ENCODE measurements at places on chromosomes 5 and 9.

GRCh38 chr5:143870871-143871632 lies 59.1 kb downstream of the HMHB1 start:
- DNase-seq: no peak

- no peak for DNase-seq
These were observed 7.3 kb downstream of the ASTN2 start for GRCh38 chr9:117407436-117408022.

DNA sequence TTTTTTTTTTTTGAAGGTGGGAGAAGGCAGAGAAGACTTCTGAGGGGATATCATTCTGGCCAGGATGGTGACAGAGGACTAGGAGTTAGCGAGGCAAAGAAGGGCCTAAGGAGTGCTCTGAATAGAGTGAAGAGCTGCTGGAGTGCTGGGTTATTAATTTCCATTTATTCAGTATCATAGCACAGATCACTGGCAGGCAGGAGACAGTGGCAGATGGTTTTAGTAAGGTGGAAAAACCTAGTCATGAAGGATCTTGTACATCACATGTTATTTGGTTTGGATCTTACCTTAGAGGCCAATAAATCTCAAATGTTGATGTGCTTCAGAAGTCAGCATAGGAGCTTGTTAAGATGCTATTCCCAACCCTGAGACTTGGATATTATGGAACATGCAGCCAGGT lies 165.5 kb downstream of the TTLL11 start:
- no peak for DNase-seq

DNA sequence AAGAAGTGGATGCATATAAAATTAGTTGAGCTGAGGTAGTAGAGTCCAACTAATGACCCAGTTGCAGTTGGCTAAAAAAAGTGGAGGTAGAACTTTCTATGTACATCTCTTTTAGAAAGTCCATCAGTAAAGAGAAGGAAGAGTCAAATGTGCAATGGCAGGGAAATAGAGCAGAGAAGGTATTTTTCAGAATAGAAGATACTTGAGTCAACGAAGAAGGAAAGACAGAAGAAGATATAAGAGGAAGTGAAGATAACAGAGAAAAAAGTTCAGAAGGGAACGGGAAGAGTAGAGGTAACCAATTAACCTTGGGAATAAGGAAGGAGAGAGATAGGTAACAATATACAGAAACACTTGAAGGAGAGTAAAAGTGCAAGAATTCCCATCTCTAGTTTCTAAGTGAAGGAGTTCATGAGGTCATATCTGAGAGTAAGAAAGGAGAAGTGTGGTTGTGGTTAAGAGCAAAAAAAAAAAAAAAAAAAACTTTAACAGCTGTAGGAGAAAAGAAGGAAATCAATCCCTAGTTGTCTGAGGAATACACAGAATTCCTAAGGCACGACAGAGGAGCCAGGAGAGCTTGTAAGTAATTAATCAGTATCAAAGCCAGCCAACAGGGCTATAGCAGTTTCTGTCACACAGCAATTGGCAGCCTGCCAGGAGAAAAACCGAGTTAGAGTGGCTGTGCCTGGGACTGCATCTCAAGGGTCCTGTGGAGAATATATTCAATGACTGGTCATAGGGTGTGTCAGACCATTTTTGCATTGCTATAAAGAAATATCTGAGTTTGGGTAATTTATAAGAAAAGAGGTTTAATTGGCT lies 61.0 kb downstream of the ARL15 start:
- no peak for DNase-seq

- no peak for DNase-seq
These were observed 17.1 kb upstream of the GOLM1 start for GRCh38 chr9:86116425-86116824.

- DNase-seq: no peak
These were observed 46.2 kb downstream of the NTNG2 start for GRCh38 chr9:132207839-132208615.

- no peak for DNase-seq
These were observed 332.6 kb downstream of the FAM170A start for GRCh38 chr5:119961993-119962392.

- no peak for DNase-seq
These were observed 68.8 kb upstream of the FCN2 start for GRCh38 chr9:134811673-134812342.

DNA sequence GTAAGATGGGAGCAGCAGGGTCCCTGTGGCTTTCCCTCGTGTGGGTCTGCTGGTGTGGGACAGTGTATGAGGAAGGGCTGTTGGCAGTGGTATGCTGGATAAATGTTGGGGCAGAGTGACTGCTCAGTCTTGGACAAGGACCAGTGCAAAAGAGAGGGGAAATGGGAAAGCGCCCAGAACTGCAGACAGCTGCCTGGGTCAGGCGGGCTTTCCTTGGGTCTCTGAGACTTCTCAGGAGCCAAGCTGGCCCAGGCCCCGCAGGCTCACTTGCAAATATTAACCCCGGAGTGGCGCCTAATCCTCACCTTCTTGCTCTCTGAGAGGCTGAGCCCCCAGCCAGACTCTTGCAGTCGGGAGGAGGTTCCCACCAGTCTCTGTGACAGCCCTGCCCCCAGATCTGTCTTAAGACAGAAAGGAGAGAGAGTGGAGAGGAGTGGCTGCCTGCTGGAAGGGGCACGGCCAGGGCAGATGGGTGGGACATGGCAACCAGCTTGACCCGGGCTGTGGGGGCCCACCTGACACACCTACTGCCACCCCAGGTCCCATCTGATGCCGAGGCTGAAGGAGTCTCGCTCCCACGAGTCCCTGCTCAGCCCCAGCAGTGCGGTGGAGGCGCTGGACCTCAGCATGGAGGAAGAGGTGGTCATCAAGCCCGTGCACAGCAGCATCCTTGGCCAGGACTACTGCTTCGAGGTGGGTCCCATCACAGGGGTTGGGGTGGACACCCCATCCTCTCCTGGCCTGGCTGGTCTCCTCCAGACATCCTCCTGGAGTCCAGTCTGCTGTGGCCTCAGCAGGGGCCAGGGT lies 105.2 kb downstream of the DAB2IP start:
- no peak for DNase-seq

- peak; percentile 46 for DNase-seq
These were observed 83.4 kb downstream of the RAPGEF1 start for GRCh38 chr9:131656356-131657036.

DNA sequence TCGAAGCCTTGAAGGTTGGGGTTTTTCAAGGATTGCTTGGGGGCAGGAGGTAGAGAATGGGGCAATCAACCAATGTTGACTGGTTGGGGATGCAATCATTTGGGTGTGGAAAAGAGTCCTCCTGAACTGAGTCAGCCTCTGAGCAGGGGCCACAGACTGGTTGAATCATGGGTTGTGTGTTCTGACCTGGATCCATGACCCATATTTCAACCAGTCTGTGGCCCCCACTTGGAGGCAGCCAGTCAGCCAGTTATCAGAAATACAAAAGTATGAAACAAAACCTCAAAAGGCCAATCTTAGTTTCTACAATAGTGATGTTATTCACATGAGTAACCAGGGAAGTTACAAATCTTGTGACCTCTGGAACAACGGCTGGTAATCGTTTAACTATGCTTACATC lies 81.4 kb upstream of the RANBP6 start:
- DNase-seq: no peak

DNA sequence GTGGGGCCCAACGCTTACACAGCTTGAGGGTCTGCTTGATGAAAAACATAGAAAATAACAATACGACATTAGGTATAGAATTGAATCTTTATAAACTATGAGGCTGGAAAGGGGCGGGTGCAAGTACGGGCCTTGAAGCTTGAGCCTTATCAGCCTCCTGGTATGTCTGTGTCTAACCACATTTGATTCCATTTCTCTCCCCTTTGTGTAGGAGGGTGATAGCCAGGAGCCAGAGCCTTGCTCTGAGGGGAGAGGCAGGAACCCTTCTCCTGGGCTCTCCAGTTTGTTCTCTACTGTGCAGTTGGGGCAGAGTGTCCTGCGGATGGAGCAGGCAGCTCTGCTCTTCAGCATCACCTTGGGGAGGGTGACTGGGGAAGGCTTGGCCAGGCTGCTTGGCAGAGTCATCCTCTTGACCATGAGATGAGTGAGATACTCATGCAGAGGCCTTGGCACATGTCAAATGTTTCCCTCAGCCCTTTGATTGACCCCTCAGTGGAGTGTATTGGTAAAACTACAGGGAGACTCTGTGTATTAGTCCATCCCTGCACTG lies 153.5 kb downstream of the SEMA6A start:
- no peak for DNase-seq

- no peak for DNase-seq
These were observed 42.4 kb downstream of the FYB1 start for GRCh38 chr5:39176759-39177630.

DNA sequence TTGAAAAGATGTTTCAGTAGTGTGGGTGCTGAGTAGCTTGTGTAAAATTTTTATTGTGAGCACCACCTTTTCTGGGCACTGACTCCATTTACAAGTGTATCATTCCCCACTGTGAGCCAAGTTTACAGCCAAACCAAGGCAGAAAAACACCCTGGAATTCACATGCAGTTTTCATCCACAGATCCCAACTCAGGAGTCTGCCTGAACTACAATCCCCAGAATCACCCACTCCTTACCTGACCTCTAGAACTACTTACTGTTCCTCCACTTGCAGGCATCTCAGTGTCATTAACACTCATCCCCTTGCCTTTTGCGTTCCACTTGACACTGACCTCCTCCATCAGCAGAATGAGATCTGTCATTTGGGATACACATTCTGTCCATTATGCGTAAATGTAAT lies 2042.6 kb upstream of the CDH6 start:
- DNase-seq: no peak

GRCh38 chr5:62790348-62790747 lies 211.7 kb downstream of the LRRC70 start:
- no peak for DNase-seq

- DNase-seq: no peak
These were observed 47.3 kb downstream of the MTRR start for GRCh38 chr5:7916171-7916804.

- no peak for DNase-seq
These were observed 106.0 kb upstream of the MYO10 start for GRCh38 chr5:17042041-17042440.

GRCh38 chr5:132396589-132397031 lies 27.1 kb downstream of the SLC22A5 start:
- DNase-seq: no peak
